ENCODE measurements at places on chromosomes 13 and 19.
A peak's percentile ranks its signal among the peaks of the same experiment; 100 is the strongest.

- no peak for DNase-seq
These were observed 350.0 kb downstream of the DNAJC15 start for GRCh38 chr13:43373400-43373799.

GRCh38 chr13:103184413-103184812 lies 118.2 kb upstream of the SLC10A2 start:
- DNase-seq: no peak

- no peak for DNase-seq
These were observed 7.6 kb downstream of the PNKP start for GRCh38 chr19:49859682-49860335.

DNA sequence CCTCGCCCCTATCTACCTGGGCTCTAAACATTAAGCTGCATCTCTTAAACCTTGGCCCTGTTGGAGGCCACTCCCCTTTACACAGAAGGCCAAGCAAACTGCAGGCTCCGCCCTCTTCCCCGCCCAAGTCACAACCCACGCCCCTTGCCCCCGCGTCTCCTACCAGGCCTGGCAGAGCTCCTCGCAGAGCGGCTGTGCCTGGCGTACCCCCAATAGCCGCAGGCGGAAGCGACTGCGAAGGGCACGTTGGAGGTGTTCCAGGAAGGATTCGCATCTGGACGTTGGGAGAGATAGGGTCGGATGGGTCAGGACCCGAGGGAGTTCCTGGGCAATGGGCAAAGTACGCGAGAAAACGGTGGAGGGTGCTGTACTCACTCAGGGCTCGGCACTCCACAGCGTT lies 5.9 kb downstream of the RTBDN start:
- DNase-seq: no peak

- no peak for DNase-seq
These were observed 14.6 kb upstream of the CD33 start for GRCh38 chr19:51210191-51210784.

DNA sequence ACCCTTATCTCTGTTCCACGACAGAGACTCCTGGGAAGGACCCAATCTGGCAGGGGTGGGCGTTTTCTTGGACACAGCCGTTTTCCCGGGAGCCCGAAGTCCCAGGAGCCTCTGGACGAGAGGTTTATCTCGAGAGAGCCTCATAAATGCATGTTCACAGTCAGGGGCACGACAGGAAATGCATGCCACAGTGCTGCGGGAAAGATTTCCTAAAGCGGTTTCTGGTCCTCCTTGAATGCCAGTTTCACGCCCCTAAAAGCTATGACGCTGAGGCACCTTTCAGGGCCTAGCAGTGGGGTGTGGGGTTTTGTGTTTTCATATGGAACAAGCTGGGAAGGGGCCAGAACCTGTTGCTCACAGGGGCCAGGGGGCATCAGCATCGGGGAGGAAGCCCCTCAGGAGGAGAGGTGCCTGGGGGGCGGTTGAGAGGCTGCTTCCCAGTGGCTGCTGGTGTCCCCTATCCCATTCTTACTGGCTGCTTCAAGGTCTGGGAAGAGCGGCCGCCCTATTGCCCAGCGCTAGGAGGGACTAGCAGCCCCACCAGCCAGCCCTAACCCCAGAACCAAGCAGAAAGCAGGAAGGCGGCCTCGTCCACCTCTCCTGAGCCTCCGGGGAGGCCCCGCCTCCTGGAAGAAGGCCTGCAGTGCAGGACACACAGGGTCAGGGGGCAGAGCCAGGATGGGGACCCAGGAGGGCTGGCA lies 157.0 kb downstream of the KDM4B start:
- no peak for DNase-seq

- no peak for DNase-seq
These were observed 552.1 kb downstream of the DCT start for GRCh38 chr13:93927431-93927830.

GRCh38 chr13:35603593-35604285 lies 127.2 kb upstream of the MAB21L1 start:
- DNase-seq: no peak

DNA sequence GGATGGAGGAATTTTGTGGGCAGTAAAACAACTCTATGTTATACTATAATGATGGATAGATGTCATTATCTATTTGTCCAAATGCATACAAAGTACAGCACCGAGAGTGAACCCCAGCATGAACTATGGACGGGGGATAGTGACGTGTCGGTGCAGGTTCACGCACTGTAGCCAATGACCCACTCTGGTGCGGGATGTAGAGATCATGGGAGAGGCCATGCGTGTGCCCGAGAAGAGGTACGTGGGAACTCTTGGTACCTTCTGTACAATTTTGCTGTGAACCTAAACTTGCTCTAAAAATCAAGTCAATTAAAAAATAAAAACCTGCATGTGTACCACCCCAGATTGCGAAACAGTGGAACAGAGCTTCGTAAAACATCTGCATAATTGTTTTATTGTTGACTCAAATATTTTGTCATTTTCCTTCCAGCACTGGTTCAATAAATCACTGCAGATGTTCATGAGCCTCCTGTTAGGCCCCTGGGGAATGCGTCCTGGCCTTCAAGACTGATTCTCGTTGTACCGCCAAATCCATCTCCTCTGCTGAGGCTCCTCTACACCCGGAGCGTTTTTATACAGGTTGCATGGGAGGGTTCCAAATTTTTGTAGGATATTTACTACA lies 30.9 kb downstream of the COL4A1 start:
- no peak for DNase-seq

GRCh38 chr19:532561-533363 lies 1.2 kb downstream of the CDC34 start:
- peak; percentile 40 for DNase-seq

DNA sequence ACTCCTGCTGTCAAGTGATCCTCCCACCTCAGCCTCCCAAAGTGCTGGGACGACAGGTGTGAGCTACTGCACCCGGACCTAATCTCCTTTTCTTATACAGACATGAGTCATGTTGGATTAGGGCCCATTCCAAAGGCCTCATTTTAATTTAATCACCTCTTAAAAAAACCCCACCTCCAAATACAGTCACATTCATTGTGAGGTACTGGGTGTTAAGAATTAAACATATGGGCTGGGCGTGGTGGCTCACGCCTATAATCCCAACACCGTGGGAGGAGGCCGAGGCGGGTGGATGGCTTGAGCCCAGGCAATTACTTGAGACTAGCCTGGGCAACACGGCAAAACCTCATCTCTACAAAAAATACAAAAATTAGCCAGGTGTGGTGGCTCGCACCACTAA lies 46.6 kb downstream of the PIN1 start:
- no peak for DNase-seq

- no peak for DNase-seq
These were observed 724.0 kb upstream of the MIR17HG start for GRCh38 chr13:90623318-90624011.

- no peak for DNase-seq
These were observed 3.7 kb downstream of the MARCHF2 start for GRCh38 chr19:8416796-8417195.

- DNase-seq: no peak
These were observed 20.1 kb upstream of the DOCK9 start for GRCh38 chr13:98997738-98998641.

- no peak for DNase-seq
These were observed 31.5 kb downstream of the FREM2 start for GRCh38 chr13:38718374-38718773.

DNA sequence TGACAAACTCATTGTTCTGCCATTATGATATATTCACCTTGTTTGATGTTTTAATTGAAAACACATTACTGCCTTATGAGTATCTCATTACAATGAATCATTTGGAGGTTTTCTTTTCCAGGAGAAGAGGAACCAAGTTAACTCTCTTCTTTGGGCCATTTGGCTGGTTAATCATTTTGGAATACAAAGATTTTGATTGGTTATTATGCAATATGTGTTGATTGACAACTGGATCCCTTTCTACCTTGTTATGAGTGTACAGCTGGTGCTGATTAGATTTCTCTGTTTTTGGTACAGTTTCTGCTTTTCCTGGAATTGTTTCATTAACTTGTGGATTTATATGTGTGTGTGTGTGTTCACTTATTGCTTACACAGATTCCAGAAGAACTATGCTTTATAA lies 49.2 kb upstream of the RGCC start:
- DNase-seq: no peak

DNA sequence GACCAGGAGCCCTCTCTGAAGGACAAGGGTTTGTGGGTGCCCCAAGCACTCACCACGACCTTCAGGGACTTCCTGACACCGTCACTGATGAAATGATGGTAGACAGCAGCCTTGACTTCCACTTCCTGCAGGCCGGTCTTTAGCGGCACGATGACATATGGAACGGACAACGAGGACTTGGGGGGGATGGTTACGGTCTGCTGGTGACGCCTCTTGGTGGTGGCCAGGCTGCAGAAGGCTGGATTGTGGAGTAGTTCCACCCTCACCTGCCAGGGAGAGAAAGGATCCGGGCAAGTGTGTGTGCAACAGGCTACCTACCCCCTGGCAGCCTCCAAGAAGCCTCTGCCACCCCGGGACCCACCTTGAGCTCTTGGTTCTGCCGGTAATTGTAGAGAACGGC lies 23.2 kb downstream of the C3 start:
- DNase-seq: no peak

DNA sequence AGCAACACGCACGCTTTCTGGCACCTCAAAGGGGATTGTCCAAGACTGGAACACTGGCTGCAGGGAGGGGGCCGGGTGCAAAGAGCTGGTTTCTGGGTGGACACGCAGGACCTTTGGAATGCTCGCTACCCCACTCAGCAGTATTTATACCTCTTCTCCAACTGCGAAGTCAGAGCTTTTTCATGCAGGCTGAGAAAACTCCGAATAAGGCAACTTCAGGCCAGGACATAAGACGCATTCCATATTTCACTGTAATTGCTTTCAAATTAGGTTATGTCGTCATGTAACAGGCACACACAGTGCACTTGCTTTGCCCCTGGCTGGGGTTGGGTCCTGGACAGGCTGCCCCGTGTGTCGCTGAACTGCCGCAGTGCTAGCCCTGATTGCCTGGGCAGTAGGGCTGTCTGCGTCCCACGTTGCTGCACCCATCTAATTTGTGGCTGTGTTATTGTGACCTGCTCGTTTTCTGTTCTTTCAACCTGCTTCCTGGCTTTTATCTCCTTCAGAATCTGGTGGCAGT lies 44.5 kb downstream of the ACTN4 start:
- peak; percentile 73 for DNase-seq

GRCh38 chr19:14003251-14004055 lies 2.7 kb downstream of the RFX1 start:
- DNase-seq: no peak

DNA sequence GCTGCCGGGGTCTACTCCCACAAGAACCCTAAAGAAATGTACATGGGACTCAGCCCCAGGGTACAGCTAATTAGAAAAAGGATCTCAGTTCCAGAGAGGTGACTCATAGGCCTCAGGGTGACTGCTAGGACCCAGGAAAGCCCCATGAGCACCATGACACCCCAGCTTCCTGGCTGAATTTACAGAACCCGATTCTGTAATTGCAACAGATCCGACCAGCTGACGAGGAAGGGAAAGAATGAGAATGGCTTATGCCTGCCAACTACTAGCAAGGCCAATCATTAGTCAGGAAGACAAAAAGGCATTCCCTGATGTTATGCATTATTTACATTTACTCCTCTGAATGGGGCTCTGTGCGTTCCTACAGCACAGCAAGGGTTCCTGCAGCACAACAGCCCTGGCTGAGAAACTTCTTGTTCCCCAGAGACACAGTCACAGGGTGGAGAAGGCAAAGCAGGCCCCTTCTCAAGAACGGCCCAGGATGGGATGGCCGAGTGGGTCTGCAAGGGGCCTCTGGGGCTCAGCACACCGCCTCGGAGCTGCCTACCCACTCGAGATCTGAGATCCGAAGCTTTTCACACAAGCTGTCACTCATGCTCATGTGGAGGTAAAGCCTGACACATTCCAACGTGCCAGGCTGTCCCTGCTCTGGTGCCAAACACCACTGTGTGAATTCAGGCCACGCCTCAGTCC lies 27.2 kb downstream of the PBX4 start:
- peak; percentile 46 for DNase-seq

Measured in NCI-H460 (cell line).